ENCODE measurements at places on chromosomes 11 and 22. TPM values are rescaled to one million over a fixed set of nuclear protein-coding genes. Genes with fewer than 3 reads are reported as not detected.

DNA sequence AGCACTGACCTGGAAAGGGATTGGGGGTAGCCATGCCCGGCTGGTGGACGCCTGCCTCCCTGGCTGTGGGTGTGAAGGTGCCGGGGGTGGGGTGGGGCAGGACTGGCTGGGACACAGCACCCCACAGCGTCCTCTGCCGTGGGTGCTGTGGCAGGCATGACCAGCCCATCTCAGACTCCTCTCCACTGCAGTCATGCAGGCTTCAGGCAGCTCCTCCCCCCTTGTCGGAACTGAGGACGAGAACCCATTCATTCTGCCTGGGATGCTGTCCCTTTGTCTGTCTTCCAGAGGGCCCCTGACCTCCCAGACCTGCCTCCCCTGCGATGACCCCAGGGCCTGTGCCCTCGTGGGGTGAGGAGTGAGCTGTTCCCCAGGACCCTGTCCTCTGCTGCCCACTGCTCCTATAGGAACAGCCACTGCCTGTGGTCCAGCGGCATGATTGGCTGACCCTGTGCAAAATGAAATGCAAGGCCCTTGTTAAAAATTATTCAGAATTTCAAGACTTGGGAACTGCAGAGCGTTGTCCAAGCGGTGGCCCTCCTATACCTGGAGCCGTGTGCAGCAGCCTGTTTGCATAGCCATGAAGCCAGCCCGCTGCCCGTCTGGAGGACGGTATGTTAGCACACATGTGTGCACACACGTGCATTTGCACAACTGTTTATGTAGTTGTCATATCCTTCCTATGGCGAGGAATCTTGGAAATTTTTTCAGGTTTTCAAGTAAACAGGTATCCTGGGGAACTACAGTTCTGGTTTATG is 1122.3 kb downstream of the BRD1 start:
- DNase-seq, result no peak

GRCh38 chr11:47948137-47948536 is 32.2 kb upstream of the PTPRJ start:
- no peak for DNase-seq

DNA sequence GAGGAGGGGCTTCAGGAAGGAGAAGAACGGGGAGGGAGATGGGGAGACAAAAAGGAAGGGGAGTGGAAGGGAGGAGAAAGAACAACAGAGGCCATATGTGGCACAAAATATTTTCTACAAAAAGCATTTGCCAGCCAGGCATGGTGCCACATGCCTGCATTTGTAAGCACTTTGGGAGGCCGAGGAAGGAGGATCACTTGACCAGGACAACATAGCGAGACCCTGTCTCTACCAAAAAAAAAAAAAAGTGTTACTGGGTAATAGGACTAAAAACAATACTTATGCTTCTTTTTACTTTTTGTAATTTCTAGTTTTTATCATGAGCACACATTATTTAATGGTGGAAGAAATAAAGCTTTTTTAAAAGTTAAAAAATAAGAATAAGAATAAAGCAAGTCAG is 5.3 kb downstream of the FAM168A start:
- no peak for DNase-seq

Gene RAB36
- 3.5 TPM for total RNA-seq

Gene PKNOX2
- not detected for total RNA-seq

DNA sequence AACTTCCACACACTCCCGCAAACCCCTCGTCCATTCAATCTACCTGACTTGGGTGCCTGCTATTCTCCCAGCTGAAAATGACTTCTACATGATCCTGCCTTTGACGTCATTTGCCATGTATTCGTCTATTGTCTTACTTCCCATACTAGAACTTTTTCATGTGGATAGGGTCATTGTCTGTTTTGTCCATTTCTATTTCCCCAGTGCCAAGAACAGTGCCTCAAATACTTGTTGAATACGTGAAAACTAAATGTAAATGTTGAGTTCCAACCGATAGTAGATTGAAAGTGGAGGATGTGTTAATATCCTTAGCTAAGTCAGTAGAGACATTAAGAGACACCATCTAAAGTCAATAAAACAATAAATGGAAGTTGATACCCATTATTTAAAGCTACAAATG is 935 bp downstream of the TRIM68 start:
- no peak for DNase-seq

DNA sequence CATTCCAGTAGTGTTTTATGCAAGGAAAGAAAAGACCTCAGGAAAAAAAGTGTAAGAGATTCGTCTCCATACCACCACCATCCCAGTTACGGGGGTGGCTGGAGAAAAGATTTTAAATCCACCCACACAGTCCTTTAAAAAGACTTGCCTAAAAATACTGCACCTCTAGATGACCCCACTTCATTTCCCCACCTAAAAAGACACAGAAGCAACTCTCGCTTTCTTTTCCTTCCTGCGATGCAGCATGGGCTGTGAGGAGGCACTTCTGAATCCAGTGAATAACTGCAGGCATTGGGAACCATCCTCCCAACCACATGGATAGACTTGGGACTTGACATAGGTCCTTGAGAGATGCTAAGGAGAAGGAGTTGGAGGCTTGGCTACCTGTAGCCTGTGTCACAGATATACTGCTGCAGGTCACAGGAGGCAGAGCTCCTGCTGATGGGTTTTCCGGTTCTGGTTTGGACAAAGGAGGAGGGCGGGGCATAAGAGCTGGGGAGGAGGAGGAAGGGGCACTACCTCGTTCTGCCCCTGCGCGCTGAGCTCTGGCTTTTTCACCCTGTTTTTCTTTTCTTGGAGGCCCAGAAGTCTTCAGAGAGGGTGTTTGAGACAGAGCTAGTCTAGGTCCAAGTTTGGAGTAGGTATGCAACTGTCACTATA is 285.9 kb downstream of the NTM start:
- no peak for DNase-seq

GRCh38 chr11:95081412-95081811 is 8.2 kb upstream of the ENDOD1 start:
- DNase-seq, result no peak

Gene NNMT
- total RNA-seq, result 1,529 TPM

- DNase-seq, result peak; percentile 64
These were observed 383.7 kb downstream of the TMEM135 start for GRCh38 chr11:87421422-87421821.

Gene OR2AG1
- not detected for total RNA-seq

Gene LRRC56
- 1.6 TPM for total RNA-seq

DNA sequence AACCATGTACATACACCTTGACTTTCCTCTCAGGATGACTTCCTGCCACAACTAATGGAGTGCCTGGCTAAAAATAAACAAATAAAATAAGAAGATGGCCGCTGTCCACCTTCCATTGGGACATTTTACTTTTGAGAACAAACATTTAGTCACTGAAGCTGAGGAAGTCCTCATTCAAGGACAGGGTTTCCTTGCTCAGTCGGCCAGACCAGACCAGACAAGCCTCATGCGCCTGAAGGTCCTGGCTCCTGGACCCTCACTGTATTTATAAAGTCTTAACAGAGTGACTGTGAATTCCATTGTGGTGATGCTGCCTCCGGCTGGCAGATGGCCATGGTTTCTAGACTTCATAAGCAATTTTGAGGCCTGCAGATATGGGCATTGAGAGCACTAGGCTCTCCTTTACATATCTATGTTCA is 114.5 kb downstream of the MAML2 start:
- DNase-seq, result no peak

- DNase-seq, result no peak
These were observed 81.4 kb downstream of the SLC1A2 start for GRCh38 chr11:35337914-35338305.

- no peak for DNase-seq
These were observed 4.6 kb upstream of the CD6 start for GRCh38 chr11:60966890-60967289.

Gene TRMT2A
- 21.3 TPM for total RNA-seq

DNA sequence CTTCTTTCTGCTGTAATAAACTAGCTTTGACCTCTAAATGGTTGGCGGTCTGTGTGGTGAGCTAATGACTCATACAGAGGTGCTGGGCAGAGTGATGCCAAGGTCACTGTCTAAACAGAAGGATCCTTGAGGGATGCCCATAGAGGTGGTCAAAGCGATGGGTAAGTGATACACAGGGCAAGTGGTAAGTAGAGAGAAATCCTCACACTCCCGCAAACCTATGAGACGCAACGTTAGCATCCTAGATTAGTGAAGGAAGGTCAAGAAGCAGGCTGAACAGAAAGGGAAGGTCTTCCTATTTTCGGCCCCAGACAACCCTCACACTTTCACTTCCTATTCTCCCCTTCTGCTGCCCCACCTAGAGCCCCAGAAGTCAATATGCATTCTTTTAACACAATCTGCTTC is 65.6 kb upstream of the SESN3 start:
- no peak for DNase-seq

Gene CSF2RB
- total RNA-seq, result under 0.01 TPM

- no peak for DNase-seq
These were observed 204.7 kb upstream of the BLID start for GRCh38 chr11:122320671-122321070.

DNA sequence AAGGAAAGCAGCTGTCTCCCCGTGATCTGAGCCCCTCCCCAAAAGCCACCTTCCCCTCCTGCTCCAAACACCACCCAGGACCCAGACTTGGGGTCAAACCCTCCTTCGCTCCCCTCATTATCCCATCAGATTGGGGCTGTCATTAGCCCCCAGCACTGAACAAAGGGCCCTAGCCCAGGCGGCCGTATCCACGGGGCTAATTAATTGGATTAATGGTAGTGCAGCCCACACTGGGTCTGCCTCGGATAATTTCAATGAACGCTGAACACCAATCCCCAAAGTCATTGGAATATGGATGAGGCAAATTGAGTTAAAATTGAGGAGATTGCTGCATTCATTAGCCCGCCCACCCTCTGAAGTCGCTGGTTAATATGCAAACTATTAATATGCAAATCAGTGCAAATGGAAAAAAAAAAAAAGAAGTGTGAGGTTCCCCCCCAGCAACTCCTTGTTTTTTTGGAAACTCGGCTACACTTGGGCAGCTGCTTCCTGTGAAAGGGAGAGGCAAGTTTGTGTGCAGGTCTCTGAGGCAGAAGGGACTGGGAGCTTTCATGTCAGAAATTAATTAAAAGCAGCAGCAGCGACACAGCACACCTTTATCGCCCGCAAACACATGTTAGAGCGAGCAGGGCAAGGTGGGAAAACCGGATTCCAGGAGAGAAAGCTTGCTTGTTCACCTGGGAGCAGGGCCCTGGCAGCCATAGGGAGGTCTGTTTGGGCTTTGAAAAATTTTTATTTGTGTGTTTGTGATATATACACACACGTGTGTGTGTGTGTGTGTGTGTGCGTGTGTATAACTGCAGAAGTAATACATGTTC is 517.8 kb downstream of the MIAT start:
- no peak for DNase-seq

Gene AGBL2
- 0.06 TPM for total RNA-seq

GRCh38 chr22:29152045-29152953 is 53.4 kb upstream of the EMID1 start:
- no peak for DNase-seq

DNA sequence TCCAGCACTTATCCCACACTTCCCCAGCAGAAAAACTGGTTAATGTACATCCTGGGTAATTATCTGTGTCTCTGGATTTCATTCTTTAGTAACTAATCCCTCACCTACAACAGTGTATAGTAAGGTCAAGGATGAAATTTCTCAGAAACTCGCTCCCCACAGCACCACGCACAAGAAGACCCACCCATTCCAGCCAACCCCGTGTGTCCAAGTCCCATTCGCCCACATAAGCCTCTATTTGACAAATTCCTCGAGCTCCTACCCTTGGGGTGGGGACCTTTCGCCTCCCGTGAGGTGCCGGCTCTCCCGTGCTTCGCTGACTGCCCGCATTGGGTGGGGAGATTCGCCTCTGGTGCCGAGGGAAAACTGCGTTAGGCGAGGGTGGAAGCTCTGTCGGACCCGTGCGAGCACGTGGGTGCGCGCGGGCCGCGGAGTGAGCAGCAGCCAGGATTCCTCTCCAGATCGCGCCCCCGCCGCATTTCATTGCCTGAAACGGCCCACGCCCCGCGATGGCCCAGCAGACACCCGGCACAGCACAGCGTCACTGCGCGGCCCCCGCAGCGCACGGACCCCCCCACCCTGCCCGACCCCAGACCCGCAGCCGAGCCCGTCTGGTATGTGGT is 866 bp downstream of the EXPH5 start:
- DNase-seq, result no peak

DNA sequence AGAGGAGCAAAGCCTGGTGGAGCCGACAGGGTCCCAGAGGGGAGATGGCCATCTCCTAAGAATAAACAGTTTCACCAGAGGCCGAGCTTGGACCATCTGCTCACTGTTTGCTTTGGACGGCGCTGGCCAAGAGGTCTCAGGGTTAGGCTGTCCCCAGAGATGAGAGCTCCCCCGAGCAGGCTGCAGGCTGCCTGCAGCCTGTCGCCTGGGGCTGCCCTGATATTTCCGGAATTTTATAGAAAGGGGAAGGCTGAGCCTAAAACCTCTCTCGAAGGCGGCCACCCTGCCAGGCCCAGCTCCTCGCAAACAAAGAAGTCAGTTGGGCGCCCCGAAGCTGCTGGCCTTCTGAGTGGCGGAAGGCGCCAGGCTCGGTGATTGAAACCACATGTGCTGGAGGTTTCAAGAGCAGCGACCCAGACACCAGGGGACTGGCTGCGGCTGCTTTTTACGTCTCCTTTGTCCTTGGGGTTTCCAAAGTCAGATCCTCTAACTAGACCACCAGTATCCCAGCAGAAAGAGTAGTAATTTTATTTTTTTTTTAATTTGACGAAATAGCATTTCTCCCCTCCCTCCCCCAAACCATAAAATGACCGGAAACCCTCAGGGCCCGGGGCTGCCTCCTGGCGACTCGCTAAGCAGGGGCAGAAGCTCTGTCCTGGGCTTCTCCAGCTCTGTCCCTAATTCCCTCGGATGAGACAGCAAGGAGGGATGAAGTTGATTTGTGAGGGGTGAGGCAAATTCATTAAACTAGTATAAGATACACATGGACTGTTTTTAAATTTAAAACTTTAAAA is 57.4 kb downstream of the CLMP start:
- no peak for DNase-seq

Gene MRGPRE
- not detected for total RNA-seq

Gene RHOD
- total RNA-seq, result 86.8 TPM

DNA sequence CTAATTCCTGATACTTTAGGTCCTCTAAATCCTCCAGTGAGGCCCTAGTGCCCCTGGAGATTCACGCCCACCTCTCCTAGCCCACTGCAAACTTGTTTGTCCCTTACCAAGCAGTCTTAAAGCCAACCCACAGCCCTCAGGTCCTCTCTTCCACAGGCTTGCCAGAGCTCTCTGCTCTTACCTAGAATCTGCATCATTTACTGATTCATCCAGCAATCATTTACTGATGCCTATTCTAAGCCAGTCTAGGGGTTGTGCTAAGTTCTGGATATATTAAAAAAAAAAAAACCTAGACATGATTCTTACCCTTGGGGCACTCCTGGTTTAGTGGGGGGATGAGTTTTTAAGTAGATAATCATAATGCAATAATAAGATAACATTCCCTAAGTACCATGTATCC is 43.0 kb upstream of the PLET1 start:
- no peak for DNase-seq

All from epithelial cell of proximal tubule (primary cell).